ENCODE measurements at places on chromosomes 5 and 9.

- peak; percentile 53 for DNase-seq
Measured at GRCh38 chr9:445033-445432, 230.4 kb downstream of the DOCK8 start.

DNA sequence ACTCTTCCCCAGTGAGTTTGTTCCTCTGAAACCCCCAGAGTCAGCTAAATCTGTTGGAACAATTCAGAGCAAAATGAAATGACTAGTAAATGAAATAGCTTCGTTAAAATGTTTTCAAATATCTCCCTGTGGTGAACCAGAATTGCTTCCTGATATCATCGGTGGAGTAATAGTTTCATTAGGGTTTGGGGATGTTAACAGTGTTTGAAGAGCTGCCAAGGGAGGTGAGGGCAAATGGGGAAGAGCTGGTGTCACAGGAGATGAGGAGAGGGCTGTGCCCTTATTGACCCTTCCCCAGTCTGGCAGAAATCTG, 4.3 kb upstream of the C7 start:
- no peak for DNase-seq

GRCh38 chr5:150780187-150780692, 1.7 kb downstream of the SMIM3 start:
- peak; percentile 36 for DNase-seq

DNA sequence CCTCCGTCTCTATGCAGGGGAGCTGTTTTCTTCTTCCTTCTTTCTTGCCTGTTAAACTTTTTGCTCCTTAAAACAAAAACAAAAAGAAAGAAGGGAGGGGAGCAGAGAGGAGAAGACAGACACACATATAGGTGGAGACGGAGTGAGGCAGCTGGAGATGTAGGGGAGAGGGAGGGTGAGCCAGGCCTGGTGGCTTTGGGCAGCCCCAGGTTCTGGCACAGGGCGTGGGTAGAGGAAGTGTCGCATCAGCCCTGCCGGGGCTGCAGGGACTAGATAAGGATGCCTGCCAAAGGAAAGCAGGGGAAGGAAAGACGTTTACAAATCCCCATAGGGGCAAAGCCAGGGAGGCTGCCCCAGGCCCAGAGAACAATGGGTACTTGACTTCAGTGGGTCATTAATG, 38.7 kb upstream of the PTGS1 start:
- DNase-seq: no peak

DNA sequence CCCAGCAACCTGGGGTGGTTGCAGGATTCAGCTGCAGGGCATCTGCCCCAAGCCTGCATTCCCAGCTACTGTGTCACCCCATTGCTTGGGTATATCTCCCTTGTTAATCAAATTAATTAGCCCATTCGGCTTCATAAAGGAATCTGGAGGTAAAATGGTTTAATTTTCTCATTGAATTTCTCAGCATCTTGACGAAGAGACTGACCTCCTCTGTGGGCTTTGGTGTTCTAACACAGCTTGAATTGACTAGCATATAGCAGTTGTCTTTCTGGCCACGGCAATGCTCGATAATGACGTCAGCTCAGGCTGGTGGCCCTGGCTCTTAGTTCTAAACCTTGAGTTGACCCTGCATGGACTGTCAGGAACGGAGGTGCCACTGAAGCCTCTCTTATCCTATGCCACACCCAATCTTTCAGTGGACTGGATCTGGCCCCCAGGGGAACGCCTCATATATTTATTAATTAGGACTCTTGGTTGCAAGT, 72.4 kb downstream of the MSX2 start:
- no peak for DNase-seq
